ENCODE measurements at places on chromosomes 5 and 9.

GRCh38 chr5:123147128-123147715, 58.2 kb downstream of the PRDM6 start:
- no peak for DNase-seq

DNA sequence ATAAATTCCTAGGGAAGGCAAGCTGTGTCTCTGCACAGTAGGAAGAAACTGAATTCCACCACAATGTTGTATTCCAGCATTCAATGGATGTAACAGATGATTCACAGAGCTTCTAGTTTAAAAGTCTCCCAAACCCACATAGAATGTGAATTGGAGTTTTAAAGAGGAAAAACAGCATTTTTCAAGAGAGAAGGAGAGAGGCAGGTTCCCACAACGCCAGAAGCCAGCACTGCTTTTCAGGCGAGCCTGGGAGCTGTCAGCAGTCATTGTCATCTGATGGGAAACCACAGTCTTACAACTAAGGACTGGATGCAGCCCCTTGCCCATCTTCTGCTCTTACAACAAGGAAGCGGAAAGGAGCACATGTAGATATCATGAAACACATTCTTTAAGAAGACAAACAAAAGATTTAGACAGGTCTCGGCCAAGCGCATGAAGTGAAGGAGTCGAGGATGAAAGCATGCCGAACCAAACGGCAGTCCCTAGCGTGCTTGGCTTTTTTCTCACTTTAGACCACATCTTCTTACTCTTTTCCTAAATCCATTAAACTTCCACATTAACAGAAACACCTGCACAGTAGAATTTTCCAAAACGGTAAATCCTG, 638 bp downstream of the DIRAS2 start:
- DNase-seq = no peak

DNA sequence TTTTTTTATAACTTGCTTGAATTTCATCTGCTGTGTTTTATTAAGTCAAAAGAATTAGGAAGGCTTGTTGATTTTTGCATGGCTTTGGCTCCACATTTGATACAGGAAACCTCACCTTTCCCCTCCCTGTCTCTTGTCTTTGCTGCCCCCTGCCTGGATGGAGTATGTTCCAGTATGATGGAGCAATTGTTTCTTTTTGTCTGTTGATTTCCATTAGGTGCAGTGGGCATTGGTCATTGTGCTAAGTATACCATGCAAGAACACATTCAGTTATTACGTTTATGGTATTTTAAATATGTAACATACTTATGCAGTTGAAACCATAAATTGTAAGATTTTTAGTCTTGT, 19.6 kb downstream of the TJP2 start:
- DNase-seq = no peak

- DNase-seq = no peak
These were observed 198.7 kb upstream of the C9orf72 start for GRCh38 chr9:27771803-27772545.

- no peak for DNase-seq
These were observed 184.9 kb downstream of the FANCC start for GRCh38 chr9:95132366-95133324.

DNA sequence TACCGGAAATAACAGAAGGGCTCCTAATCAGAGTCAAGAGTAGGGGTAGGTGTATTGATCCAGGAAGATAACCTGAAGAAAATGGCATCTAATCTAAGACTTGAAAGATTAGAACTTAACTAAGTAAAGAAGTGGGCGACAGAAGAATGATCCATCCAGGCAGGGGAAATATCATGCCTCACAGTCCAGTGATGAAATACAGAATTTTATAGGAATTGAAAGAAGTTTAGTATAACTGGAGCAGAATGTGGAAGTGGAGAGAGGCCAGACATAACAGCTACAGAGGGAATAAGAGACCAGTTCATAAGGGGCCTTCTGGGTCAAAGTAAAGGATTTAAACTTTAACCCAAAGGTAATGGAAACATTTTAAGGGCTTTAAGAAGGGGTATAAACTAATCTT, 42.2 kb downstream of the ERP44 start:
- DNase-seq = no peak

GRCh38 chr9:86788456-86788855, 158.8 kb downstream of the GAS1 start:
- DNase-seq = no peak

DNA sequence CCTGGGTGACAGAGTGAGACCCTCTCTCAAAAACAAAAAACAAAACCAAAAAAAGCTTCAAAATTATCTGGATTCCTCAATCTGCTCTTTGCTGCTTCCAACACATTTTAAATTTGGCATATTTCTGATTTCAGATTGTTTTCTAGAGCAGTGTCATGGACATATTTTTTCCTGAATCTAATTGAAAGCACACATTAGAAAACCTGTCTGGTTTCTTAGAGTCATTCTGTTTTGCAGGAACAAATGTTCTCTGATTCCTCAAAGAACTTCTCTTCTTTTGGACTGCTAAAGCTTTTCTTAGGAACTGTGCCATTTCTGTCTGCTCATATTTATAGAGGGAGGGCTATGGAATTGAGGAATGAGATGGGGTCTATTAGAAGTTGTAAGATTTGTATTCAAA, 81.6 kb downstream of the RAI14 start:
- DNase-seq = no peak

DNA sequence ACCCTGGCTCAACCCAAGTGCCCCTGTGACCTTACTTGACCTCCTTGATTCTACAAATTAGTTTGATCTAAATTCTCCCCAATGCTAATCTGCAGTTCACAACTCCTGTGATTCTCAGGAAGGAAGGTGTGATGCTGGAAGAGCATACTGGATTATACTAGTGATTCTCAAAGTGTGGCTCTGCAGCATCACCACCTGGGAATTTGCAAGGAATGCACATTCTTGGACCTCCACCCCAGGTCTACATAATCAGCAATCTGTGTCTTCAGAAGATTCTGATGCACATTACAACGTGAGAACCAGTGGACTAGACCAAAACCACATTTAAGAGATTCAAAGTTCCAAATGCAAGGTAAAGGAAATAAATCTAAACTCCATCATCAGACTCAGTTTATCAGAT, 198.6 kb downstream of the AGTPBP1 start:
- DNase-seq = no peak

DNA sequence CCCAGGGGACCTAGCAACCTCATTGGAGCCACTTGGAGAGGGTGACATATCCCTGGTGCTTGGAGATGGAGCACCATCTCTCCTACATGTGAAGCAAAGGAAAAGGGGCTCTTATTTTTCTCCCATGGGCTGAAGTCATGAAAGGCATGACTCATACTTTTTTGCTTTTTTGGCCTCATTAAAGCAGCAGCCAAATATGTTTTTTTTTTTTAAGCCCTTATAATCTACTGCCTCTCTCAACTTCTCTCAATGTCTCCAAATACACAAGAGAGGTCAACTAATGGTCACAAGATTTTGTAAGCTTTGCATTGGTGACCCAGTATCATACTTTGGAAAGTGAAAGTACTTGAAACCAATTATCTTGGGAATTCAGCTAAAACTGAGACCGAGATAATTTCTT, 1.6 kb upstream of the CFAP90 start:
- no peak for DNase-seq

- no peak for DNase-seq
These were observed 73.9 kb downstream of the SH3PXD2B start for GRCh38 chr5:172380301-172380986.

DNA sequence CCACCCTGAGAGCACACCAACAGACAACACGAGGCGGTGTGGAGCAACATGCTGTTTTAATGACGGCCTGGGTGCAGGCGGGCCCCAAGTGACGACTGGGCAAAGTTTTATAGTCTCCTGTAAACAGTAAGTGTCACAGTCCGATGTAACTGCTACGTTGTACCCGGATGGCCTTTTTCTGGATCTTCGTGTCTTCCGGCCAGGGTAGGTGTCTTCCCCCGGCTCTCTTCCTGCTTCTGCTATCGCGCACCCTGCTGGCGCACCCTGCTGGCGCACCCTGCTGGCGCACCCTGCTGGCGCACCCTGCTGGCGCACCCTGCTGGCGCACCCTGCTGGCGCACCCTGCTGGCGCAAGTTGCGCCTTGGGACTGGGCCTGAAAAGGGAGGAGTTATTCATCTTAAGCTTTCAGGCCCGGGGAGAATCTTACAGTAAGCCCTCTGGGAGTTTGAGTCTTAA, 143.0 kb upstream of the TARS1 start:
- DNase-seq = no peak

DNA sequence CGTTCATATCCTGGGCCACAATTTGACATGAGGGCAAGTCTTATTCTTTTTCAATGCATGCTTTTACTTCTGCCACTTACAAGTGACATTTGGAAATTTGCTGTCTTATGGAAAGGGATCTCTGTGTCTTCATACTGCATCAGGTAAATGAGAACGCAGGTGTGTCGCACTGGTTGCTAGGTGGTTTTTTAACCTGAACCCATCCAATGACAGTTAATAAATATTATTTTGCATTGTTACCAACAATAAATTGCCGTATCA, 1.1 kb downstream of the ADAMTS16 start:
- DNase-seq = no peak

DNA sequence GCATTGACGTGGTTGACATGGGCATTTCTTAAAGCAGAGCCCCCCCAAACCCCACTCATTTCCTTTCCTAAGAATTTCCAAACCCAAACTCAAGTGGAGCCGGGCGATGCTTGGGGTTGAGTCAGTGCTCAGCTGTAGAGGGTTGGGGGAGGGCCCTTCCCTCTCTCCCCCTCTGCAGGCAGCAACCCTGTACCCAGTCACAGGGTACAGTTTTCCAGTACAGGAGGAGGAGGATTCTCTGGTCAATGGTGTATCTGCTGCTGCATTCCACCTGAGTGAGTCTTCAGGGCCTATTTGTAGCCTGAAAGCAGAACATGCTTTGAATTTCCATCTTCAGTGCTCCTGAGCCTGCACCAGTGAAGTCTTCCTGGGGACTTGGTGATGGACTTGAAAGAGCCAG, 55.8 kb downstream of the ENTREP1 start:
- DNase-seq = no peak

- no peak for DNase-seq
These were observed 47.9 kb upstream of the ZBTB43 start for GRCh38 chr9:126756876-126757415.

DNA sequence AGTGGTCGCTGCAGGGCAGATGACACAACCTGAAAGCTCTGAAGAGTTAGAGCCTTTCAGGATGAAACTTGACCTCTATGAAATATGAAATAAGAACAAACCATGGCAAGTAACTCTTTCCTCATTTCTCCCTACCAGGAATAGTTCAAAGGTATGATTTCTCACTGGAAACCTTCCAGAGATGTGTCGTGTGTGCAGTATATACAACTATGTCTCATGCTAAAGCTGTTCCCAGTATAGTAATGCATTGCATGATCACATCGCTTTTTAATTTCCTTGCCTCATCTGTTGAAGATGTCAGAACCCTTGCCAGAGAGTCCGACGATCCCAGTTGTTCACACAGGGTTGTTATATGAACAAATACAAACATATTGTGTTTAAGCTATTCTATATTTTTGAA, 45.8 kb upstream of the RGMB start:
- DNase-seq = no peak

- no peak for DNase-seq
These were observed 57.9 kb downstream of the FAM78A start for GRCh38 chr9:131218370-131218769.

DNA sequence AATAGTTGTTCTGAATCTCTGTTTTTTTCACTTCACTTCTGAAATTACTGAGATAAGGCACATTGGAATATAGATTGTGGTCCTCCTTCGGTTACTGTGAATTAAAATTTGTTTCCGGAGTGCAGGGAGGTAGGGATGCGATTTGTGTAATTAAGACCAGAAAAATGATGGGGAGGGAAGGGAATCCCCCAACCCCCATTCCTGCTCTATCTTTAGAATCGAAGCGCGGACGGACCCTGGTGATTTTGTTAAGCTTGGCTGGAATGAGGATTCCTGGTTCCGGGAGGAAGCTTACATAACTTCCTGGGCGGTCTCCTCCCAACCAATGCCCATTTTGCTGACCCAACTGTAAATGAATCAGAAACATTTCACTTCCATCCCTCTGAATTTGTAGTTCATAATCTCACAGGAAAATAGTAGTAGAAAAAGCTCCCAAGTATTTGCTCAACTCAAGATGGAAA, 220.1 kb upstream of the MSX2 start:
- DNase-seq = no peak

DNA sequence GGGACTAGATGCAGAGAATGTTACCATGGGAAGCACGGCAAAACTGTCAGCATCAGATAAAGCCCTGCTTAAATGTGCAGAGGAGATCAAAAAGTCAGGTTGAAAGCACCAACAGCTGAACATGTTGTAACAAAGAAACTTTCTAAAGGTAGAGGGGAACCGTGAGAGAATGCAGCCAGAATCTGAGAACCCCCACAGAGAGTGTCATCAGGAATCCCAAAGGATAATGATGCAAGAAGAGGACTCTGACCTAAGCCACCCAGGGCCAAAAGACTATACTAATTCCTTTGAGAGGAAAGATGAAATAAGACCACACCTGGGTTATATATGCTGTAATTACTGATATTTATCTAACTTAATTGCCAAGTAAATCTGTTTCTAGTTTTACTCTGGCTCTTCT, 116.6 kb downstream of the PCSK1 start:
- DNase-seq = no peak

DNA sequence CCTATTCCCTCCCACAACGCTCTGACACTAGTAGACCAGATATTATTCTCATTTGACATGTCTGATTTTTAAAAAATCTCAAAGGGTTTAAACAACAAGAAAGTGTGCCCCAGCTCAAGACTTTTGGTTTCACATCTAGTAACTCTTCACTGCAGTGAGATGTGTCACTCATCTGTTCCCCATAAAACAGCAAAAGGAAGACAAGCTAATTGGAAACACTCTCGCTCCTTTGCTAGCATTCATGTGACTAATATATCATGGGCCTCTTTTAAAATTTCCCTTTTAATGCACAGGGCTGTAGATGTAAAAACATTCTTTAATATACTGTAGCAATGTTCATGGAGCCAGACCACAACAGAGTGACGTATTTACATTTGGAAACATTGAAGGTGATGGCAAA, 372.6 kb downstream of the ZNF608 start:
- DNase-seq = no peak

- DNase-seq = no peak
These were observed 7.1 kb downstream of the SYNPO start for GRCh38 chr5:150647275-150648251.

DNA sequence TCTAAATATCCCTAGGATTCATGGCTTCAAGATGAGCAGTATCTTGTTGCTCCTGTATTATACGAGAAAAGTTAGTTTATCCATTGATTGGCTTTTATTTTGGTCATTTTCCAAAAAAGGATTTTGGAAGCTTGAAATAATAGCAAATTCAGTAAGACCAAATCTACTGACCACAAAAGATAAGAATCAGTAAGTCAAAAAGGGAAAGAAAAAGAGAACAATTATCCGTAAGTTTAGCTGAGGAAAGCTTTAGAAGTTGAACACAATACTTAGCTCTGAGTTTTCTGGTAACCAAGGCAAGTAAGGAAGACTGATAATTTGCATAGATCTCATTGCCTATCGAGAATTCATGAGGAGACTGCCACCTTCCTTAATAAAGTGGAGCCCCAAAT, 9.1 kb downstream of the TGFBR1 start:
- no peak for DNase-seq
